Right lobe of liver (tissue), 6 donors: ENCODE measurements at places on chromosomes 13 and 19.
A peak's percentile ranks its signal among the peaks of the same experiment; 100 is the strongest.

GRCh38 chr13:23687614-23688013 is 117.4 kb downstream of the TNFRSF19 start:
- H3K4me3 ChIP-seq: no peak overlapping the region
- no peaks in the 10 kb centered on the region for H3K4me1 ChIP-seq
- H3K27me3 ChIP-seq: no peaks in the 10 kb centered on the region
- H3K27ac ChIP-seq: no peak overlapping the region

- DNase-seq: no peak
- H3K27me3 ChIP-seq: no peaks in the 10 kb centered on the region
- no peak overlapping the region for H3K4me3 ChIP-seq
- H3K27ac ChIP-seq: no peak overlapping the region
- H3K36me3 ChIP-seq: no peaks in the 10 kb centered on the region
- H3K4me1 ChIP-seq: no peaks in the 10 kb centered on the region
These were observed 223.8 kb downstream of the MAB21L1 start for GRCh38 chr13:35252536-35253205.

- no peak for DNase-seq
- no peaks in the 10 kb centered on the region for H3K4me1 ChIP-seq
- H3K27ac ChIP-seq: no peak overlapping the region
- H3K27me3 ChIP-seq: no peaks in the 10 kb centered on the region
- no peak overlapping the region for H3K4me3 ChIP-seq
These were observed 17.5 kb downstream of the ATCAY start for GRCh38 chr19:3897936-3898335.

DNA sequence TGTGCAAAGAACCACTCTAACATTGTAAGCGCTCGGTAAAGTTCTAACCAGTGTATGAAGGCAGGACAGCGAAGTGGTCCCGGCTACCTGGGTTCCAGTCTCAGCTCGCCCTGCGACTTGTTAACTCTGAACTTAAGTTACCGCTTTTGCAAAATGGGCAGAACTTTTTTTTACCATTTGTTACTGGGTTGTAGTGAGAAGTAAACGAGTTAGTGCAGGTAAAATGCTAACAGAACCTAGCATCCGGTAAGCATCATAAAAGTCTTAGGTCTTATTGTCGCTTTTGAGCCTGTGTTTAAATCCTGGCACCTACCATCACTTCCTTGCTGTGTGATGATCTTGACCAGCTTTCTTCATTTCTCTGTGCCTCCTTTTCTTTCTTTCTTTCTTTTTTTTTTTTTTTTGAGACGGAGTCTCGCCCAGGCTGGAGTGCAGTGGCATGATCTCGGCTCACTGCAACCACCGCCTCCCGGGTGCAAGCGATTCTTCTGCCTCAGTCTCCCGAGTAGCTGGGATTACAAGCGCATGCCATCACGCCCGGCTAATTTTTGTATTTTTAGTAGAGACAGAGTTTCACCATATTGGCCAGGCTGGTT is 734 bp upstream of the TRMT1 start:
- no peaks in the 10 kb centered on the region for H3K36me3 ChIP-seq
- peak overlapping the region; percentile 56 for H3K27ac ChIP-seq
- H3K4me1 ChIP-seq: no peaks in the 10 kb centered on the region
- H3K27me3 ChIP-seq: no peaks in the 10 kb centered on the region
- peak overlapping the region; percentile 97 for H3K4me3 ChIP-seq

DNA sequence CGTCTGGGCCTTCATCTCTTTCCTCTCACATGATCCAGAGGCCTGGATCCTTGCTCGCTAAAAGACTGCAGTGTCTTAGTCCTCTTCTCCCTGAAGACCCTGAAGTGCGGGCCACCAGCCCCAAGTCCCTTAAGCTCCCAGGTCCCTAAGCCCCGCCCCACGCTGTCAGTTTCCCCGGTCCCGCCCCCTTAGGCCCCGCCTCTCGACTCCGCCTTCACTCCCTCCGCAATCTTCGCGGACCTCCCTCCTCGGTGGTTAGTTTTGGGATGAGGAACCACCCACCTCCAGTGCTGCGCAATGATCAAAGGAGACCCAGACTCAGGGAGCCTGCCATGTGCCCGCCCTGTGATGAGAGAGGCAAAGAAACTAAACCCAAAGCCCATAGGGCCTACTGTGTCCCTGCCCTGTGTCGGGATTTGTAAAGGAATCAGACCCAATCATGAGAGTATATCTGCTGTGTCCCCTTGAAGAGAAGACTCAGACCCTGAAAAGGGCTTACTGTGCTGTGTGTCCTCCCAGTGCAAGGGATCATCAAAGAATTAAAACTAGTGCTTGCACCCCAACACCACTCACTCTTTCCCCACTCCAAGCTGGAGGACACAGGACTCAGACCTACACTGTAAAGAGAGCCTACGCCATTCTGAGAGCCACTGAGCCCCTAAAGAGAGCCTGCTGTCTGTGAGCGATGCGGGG is 3.0 kb upstream of the COX6B1 start:
- peak; percentile 89 for DNase-seq
- peak overlapping the region; percentile 61 for H3K4me3 ChIP-seq
- peak overlapping the region; percentile 71 for H3K27ac ChIP-seq

GRCh38 chr13:60514891-60515290 is 117.9 kb downstream of the TDRD3 start:
- no peak overlapping the region for H3K27ac ChIP-seq
- no peak for DNase-seq
- no peaks in the 10 kb centered on the region for H3K27me3 ChIP-seq

- H3K27ac ChIP-seq: peak overlapping the region; percentile 99
- DNase-seq: peak; percentile 63
- peak overlapping the region; percentile 83 for H3K4me3 ChIP-seq
These were observed 591 bp downstream of the DEDD2 start for GRCh38 chr19:42216653-42217519.

GRCh38 chr19:3304871-3305423 is 61.4 kb upstream of the NFIC start:
- peak; percentile 67 for DNase-seq
- no peaks in the 10 kb centered on the region for H3K27me3 ChIP-seq
- no peaks in the 10 kb centered on the region for H3K36me3 ChIP-seq
- no peak overlapping the region for H3K4me3 ChIP-seq

DNA sequence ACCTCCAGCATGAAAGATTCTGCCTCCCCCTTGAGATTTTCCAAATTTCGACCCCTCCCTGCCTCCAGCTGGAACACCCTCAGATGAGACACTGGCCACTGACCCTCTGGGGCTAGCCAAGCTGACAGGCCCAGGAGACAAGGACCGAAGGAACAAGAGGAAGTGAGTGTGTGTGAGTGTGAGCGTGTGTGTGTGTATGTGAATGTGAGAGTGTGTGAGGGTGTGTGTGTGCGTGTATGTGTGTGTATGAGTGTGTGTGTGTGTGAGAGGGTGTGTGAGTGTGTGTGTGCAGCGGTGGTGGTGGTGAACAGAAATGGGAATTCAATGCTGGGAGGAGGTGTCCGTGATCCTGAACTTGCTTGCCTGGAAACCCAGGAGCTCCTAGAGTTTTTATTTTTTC is 13.8 kb downstream of the HRC start:
- no peaks in the 10 kb centered on the region for H3K4me1 ChIP-seq
- no peak overlapping the region for H3K27ac ChIP-seq
- H3K4me3 ChIP-seq: no peak overlapping the region
- DNase-seq: no peak

DNA sequence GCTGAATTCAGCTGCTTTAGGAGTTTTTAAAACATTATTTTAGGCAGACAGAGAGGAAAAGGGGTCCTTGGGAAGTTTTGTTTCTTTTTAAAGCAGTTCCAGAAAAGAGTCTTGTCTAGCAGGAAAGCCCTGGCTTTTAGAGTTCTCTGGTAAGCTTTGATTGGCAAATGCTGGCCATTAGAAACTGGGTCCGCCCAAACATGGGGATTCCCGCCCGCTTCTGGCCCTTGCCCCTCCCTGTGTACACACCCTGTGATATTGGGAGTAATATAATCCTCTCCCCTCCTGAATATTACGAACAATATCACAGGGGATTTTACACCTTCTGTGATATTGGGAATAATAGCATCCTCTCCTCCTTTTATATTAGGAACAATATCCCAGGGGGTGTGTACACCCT is 58.9 kb downstream of the ERICH4 start:
- no peaks in the 10 kb centered on the region for H3K27me3 ChIP-seq
- no peak overlapping the region for H3K27ac ChIP-seq
- no peaks in the 10 kb centered on the region for H3K36me3 ChIP-seq
- DNase-seq: no peak
- H3K4me1 ChIP-seq: no peaks in the 10 kb centered on the region

- no peaks in the 10 kb centered on the region for H3K4me1 ChIP-seq
- H3K27me3 ChIP-seq: no peaks in the 10 kb centered on the region
- DNase-seq: no peak
- peak overlapping the region; percentile 60 for H3K4me3 ChIP-seq
- peak overlapping the region; percentile 65 for H3K27ac ChIP-seq
These were observed 57.7 kb downstream of the ZNF568 start for GRCh38 chr19:36973844-36974195.

DNA sequence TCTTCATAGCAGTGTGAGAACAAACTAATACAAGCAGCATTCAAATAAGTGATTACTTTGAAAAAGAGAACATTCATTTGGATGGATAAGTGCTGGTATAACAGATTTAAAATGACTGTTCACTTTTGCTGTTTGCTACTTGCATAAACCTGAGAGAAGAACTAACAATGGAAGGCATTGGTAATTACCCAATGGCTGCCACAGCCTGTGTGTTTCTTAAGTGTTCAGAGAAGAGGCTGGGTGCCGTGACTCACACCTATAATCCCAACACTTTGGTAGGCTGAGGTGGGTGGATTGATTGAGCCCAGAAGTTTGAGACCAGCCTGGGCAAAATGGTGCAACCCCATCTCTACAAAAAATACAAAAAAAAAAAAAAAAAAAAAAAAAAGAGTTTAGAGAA is 4.9 kb upstream of the TEX26 start:
- no peak overlapping the region for H3K4me3 ChIP-seq
- no peak for DNase-seq
- no peaks in the 10 kb centered on the region for H3K4me1 ChIP-seq
- H3K27me3 ChIP-seq: no peaks in the 10 kb centered on the region
- no peak overlapping the region for H3K27ac ChIP-seq
- no peaks in the 10 kb centered on the region for H3K36me3 ChIP-seq

DNA sequence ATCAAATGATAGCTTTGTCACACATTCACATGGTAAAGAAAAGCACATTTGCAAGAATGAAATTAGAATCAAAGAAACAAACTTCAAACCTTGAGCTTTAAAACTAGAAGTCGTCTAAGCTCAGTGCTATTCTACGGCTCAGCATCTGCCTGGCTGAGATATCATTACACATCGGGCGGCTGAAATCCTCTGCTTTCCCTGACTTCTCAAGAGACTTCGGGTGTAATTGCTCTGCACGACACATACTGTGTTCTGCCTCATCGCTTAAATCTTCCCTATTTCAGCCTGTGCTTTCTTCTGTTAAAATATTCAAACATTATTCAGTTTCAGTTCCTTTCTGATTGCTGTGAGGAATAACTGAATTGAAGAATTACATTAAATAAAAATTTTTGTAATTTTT is 265.3 kb downstream of the NALCN start:
- no peak overlapping the region for H3K27ac ChIP-seq
- no peaks in the 10 kb centered on the region for H3K27me3 ChIP-seq
- DNase-seq: no peak
- no peaks in the 10 kb centered on the region for H3K36me3 ChIP-seq

GRCh38 chr13:31725841-31726240 is 13.5 kb upstream of the RXFP2 start:
- H3K4me3 ChIP-seq: no peak overlapping the region
- no peaks in the 10 kb centered on the region for H3K27me3 ChIP-seq
- H3K36me3 ChIP-seq: no peaks in the 10 kb centered on the region

DNA sequence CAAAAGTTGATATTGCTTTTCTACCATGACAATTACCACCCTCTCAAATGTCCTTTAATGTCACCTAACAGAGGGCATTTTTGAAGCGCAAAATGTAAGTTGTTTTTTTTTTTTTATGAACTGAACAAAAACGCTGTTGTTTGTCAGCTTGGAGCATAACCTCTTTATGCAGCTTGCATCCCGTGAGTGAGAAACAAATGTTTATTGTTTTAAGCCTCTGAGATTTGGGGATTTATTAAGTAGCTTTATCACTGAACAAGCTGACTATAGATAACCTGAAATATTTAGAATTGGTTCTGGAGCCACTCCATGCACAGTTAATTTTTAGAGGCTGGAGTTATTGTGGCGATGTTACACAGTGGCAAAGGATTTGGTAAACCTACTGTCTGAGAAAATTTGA is 80.1 kb upstream of the ATXN8OS start:
- H3K4me3 ChIP-seq: no peak overlapping the region
- no peaks in the 10 kb centered on the region for H3K27me3 ChIP-seq
- no peaks in the 10 kb centered on the region for H3K4me1 ChIP-seq
- no peaks in the 10 kb centered on the region for H3K36me3 ChIP-seq
- no peak for DNase-seq

DNA sequence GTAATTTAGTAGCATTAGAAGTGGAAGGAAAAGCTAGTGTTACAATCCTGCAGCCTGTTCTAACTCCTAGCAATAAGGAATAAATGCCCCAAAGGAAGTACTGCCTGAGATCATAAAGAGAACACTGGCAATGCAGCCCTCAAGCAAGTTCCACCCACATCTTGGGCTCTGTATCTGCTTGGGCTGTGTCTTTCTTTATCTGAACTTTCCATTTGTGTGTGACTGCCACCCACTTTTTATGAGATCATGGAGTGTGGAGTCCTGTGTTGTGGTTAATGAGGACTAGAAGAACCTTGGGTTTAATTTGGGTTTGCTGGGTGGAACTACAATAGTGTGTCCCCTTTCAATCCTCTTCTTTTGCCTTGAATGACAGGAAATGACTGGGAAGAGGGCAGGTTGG is 38.2 kb downstream of the RFXAP start:
- H3K27ac ChIP-seq: no peak overlapping the region
- DNase-seq: no peak
- no peaks in the 10 kb centered on the region for H3K27me3 ChIP-seq

DNA sequence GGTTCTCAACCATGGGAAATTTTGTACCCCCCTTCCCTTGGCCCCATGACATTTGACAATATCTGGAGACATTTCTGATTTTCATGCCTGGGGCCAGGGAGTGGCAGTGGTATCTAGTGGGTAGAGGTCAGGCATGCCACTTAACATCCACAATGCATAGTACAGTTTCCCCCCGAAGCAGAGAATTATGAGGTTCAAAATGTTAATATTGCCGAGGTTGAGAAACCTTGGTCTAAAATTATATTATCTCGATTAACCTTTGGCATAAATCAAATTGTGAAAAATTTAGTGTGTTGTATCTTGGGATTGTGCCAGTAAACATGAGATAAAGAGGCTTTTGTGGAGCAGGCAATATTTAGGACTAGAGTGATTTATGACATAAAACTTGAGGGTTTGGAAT is 147.9 kb downstream of the LMO7 start:
- H3K36me3 ChIP-seq: no peaks in the 10 kb centered on the region
- H3K27ac ChIP-seq: no peak overlapping the region
- H3K27me3 ChIP-seq: no peaks in the 10 kb centered on the region
- DNase-seq: no peak
- no peak overlapping the region for H3K4me3 ChIP-seq
- no peaks in the 10 kb centered on the region for H3K4me1 ChIP-seq
